ENCODE measurements at places on chromosomes 6 and 20.

GRCh38 chr6:33571637-33572316 is 8.3 kb downstream of the BAK1 start:
- DNase-seq: no peak

GRCh38 chr6:165573671-165574070 is 89.4 kb downstream of the PDE10A start:
- DNase-seq: no peak

DNA sequence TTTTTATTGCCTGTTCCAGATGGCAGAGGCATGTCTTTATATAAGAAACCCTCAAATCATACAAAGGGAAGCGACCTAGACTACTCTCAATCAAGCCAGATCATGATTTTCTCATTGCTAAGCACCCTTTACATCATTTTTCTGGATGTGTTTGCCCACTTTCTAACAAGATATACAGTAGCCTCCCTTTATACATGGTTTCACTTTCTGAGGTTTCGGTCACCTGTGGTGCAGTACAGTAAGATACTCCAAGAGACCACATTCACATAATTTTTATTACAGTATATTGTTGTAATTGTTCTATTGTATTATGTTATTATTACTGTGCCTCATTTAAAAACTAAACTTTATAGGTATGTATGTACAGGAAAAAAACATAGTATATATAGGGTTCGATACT is 23.6 kb downstream of the TOMM6 start:
- no peak for DNase-seq

- DNase-seq: no peak
Observed at GRCh38 chr6:67336014-67336413, 1299.1 kb upstream of the ADGRB3 start.

GRCh38 chr6:29630315-29630714 is 2.7 kb downstream of the GABBR1 start:
- DNase-seq: no peak

- peak; percentile 82 for DNase-seq
Observed at GRCh38 chr6:41705996-41706835, 29.2 kb downstream of the TFEB start.

GRCh38 chr6:91653076-91653723 is 1066.3 kb upstream of the MAP3K7 start:
- no peak for DNase-seq

DNA sequence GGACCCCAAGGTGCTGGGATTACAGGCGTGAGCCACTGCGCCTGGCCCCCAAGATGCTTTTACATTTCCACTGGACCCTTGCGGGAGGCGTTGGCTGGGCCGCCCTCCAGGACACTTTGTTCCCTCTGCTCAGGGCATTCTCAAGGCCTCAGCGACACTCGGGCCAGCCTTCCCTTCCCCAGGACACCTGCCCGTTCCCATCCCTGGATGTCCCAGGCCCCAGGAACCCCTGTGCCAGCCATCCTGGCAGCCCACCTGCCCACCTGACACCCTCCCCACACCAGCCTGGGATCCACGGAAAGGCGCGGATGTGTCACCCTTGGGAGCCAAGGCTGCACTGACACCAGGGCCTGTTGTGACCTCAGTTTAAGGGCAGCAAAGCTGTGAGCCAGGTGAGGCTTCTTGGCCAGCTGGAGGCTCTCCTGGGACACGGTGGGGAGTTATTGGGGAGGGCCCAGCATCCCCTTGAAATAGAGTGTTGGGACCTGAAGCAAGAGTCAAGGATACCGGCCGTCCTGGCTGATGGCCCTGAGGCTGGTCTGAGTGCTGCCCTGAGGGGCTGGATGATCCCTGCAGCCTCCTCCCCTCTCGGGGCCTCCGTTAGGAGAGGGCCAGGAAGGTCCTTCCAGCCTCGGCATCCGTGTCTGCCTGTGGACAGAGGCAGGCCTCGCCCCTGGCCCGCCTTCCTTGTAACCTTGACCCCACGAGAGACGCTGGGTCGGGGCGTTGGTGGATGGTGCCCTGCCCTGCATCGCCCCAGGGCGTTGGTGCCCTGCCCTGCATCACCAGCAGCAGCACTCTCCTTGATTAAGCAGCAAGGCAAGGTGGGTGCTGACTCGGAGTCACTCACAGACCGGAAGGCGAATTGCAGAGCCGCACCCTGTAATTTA is 84.2 kb upstream of the BHLHE23 start:
- peak; percentile 13 for DNase-seq

GRCh38 chr20:35603695-35604448 is 11.8 kb upstream of the SPAG4 start:
- no peak for DNase-seq

- DNase-seq: peak; percentile 55
Observed at GRCh38 chr6:156269751-156270369, 507.3 kb upstream of the ARID1B start.

- no peak for DNase-seq
Observed at GRCh38 chr6:70846207-70846835, 110.5 kb downstream of the B3GAT2 start.

DNA sequence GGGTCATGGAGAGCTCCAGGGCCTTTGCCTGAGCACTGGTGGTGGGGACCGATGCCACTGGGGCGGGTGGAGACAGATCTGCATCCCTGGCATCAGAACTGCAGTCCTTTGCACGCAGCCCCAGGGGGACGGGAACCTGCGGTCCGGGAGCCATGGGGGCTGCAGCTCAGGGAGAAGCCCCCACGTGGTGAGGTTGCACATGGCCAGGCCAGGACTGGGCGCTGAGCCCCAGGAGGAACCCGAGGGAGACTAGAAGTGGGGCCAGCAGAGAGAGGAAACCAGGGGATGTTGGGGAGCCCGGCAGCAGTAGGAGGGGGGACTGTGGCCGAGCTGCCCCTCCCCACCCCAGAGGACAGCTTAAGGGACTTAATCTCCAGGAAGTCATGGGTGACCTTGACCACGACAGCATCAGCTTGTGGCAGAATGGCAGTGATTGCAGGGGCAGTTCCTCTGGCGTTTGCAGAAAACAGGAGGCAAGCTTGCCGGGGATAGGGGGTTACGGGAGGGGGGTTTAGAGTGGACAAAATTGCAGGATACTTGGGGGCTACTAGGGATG is 18.0 kb upstream of the LSM14B start:
- DNase-seq: no peak

- DNase-seq: no peak
Observed at GRCh38 chr6:139378882-139379341, 4.5 kb upstream of the CITED2 start.

Data from activated T-cell treated with anti-CD3 and anti-CD28 coated beads, Interleukin-2, amount 50 U/mL, for 24 hours (primary cell).